ENCODE measurements at places on chromosomes 7 and 10.
A peak's percentile ranks its signal among the peaks of the same experiment; 100 is the strongest.

GRCh38 chr10:17134737-17135260 lies 5.2 kb upstream of the CUBN start:
- DNase-seq: no peak

- peak; percentile 53 for DNase-seq
These were observed 38.4 kb upstream of the PLXNA4 start for GRCh38 chr7:132614428-132615318.

- no peak for DNase-seq
These were observed 37.5 kb downstream of the AKR1C8 start for GRCh38 chr10:5147255-5147980.

- no peak for DNase-seq
These were observed 160.8 kb upstream of the NPSR1 start for GRCh38 chr7:34497153-34497777.

- DNase-seq: no peak
These were observed 634.8 kb upstream of the GRM3 start for GRCh38 chr7:86008898-86009297.

GRCh38 chr10:101221549-101221948 lies 7.7 kb downstream of the LBX1 start:
- no peak for DNase-seq

- no peak for DNase-seq
These were observed 7.5 kb downstream of the ZFAND2A start for GRCh38 chr7:1152492-1152891.

GRCh38 chr10:89280508-89280907 lies 21.3 kb upstream of the IFIT2 start:
- no peak for DNase-seq

- DNase-seq: no peak
These were observed 46.5 kb downstream of the TMEM106B start for GRCh38 chr7:12257582-12257981.

DNA sequence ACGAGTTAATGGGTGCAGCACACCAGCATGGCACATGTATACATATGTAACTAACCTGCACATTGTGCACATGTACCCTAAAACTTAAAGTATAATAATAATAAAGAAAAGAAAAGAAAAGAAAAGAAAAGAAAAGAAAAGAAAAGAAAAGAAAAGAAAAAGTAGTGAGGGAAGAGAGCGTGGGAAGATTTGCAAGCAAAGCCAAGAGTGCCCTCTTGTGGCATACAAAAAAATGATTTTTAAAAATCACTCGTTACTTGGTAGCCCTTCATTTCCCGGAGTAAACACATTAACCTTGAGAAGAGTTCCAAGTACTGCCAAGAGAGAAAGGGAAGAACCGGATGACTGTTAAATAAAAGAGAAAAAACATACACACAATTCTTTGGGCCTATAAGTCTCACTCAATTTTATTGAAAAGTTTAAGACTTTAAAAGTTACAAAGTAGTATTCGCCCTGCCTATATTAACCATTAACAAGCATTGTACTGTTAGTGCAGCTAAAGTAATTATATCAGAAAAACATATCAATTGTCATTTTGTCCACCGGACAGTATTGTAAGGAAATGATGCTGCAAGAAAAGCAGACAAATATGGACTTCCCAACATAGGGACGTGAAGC lies 6.2 kb upstream of the CH25H start:
- DNase-seq: no peak

- DNase-seq: no peak
These were observed 95.3 kb downstream of the SEC61G start for GRCh38 chr7:54663603-54664234.

DNA sequence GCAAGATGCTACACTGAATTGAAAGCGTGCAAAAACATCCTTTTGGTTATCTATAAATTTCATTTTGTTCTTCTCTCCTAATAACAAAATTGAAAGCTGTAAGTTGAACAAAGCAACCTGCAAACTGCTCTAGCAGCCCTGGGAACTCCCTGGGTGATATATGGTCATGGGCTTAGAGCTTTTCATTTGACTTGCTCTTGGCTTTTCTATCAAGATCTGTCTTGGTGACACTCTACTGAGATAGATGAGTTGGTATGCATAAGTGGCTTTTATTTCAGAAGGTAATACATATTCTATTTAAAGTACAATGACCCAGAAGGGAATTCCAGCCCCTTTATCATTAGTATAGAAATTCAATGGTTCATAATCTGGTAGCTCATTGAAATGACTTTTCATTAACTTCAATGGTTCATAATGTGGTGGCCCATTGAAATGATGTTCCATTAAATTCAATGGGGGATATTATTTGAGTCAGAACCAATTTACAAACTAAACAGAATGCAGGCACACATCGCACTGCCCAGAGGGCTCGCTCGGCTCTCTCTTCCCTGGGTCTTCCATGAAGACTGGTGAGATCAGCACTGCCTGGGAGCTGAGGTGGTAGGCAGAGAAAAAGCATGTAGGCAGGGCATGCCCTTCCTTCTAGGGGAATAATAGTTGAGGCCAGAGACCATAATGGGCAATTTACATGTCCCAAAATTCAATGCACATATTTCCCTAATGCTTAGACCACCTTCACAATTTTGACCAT lies 10.1 kb upstream of the KCNMA1 start:
- DNase-seq: no peak

GRCh38 chr7:135160098-135160857 lies 10.2 kb downstream of the CYREN start:
- DNase-seq: no peak

DNA sequence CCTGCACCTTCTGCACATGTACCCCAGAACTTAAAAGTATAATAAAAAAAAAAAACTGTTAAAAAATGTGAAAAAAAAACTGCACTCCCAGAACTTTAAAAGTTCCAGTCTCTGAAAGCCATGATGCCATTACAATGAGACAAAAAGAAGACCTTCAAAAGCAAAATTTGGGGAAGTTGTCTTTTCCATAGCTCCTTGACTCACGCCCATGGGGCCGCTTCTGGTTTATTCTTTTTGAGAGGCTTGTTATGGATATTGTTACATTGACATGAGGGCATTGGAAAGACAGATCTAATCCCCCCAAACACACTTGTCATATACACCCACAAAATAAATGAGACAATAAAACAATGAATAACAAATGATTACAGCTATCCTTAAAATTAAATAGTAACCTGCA lies 798 bp downstream of the BLNK start:
- DNase-seq: no peak

GRCh38 chr10:12579954-12580858 lies 230.9 kb downstream of the CAMK1D start:
- DNase-seq: no peak

DNA sequence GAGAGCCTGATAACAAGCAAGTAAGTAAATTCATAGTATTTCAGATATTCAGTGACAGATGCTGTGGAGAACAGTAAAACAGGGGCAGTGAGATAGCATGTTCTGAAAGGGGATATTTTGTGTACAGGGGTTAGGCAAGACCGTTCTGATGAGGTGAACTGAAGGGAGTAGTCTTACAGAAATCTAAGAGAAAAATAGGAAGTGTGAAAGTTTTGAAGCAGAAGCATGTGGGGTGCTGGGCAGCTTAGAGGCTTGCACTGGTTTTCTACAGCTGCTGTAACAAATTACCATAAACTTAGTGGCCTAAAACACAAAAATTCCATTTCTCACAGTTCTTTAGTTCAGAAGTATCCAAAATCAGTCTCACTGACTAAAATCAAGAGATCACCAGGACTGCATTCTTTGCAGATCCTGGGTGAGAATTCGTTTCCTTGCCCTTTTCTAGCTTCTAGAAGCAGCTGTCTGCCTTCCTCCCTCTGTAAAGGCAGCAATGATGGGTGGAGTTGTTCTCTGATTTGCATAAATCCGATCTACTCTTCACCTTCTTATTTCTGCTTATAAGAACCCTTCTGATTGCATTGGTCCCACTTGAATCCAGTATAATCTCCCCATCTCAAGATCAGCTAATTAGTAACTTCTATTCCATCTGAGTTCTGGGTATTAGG lies 7.5 kb upstream of the KLF14 start:
- DNase-seq: no peak

- no peak for DNase-seq
These were observed 264.4 kb downstream of the SKAP2 start for GRCh38 chr7:26599982-26600381.

DNA sequence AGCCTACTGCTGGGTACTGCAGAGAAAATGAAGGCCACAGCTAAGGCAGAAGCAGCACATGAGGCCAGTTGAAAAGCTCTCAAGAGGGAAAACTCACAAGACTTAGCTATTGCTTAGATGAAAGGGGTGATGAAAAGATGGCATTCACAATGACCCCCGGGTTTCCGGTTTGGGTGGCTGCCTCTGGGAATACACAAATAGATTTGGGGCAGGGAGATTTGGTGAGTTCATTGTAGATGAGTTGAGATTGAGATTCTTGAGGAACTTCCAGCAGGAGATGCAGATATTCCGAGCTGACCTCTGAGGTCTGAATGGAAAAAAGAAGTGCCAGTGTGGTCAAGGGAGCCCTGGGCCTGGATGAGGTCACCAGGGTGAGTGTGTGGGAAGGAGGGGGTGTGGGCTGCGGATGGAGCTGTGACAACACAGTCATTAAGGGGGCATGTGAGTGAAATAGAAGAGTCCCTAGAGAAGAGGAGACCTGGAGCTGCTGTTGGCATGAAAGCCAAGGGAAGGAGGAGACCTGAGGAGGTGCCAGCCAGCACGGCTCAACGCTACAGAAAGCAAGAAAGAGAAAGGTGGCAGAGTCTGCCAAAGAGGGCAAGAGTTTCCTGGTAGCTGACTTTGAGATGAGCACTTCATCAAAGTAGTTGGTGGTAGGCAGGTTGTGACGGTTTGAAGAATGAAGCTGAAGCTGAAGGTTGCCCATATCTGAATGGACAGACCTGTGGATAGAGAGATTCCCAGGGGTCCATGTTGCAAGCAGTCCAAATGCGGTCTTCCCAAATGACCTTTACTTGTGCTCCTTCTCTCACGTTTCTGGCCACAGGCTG lies 43.7 kb downstream of the HIF1AN start:
- DNase-seq: no peak

GRCh38 chr10:43739161-43739560 lies 90.5 kb upstream of the ZNF32 start:
- no peak for DNase-seq

- no peak for DNase-seq
These were observed 763.9 kb downstream of the GRID1 start for GRCh38 chr10:85602713-85603112.

Measured in NCI-H2227 treated with DMSO at 0.1 percent for 48 hours (cell line).